Activated CD8-positive, alpha-beta memory T cell treated with anti-CD3 and anti-CD28 coated beads for 48 hours (primary cell): ENCODE measurements at places on chromosomes 11 and 22.

- no peak for DNase-seq
Observed at GRCh38 chr11:114059278-114059983, at the start of gene ZBTB16. ZBTB16 (plus strand) TSS chr11:114059711; CDS start chr11:114063301, 3,590 bp downstream.

DNA sequence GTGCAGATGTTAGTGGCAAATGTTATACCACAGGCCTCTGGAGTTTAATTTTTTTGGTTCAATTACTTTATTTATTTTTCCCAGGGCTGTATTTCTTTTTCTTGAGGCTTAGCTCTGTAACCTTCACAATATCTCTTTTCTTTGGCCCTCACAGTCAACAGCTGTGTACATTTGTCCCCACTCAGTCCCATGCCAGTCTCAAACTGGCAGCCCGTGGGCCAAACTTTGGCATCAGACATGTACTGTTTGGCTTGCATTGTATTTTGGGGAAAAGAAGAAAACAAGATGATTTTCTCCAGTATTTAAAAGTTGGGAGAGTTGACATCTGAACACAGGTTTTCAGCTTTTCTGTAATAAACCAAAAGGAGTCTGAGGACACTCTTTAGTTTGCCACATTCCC is 87.1 kb downstream of the PRR5L start:
- no peak for DNase-seq

- no peak for DNase-seq
Observed at GRCh38 chr11:102552447-102553194, 22.1 kb upstream of the MMP7 start.

GRCh38 chr11:122754553-122755322 is 83.6 kb upstream of the CRTAM start:
- DNase-seq = no peak

GRCh38 chr11:762421-763072 is 14.7 kb downstream of the GATD1 start:
- no peak for DNase-seq

GRCh38 chr22:50476868-50477267 is 2.0 kb upstream of the SBF1 start:
- DNase-seq = no peak

GRCh38 chr11:64876835-64877341 is 1.5 kb downstream of the EHD1 start:
- no peak for DNase-seq

DNA sequence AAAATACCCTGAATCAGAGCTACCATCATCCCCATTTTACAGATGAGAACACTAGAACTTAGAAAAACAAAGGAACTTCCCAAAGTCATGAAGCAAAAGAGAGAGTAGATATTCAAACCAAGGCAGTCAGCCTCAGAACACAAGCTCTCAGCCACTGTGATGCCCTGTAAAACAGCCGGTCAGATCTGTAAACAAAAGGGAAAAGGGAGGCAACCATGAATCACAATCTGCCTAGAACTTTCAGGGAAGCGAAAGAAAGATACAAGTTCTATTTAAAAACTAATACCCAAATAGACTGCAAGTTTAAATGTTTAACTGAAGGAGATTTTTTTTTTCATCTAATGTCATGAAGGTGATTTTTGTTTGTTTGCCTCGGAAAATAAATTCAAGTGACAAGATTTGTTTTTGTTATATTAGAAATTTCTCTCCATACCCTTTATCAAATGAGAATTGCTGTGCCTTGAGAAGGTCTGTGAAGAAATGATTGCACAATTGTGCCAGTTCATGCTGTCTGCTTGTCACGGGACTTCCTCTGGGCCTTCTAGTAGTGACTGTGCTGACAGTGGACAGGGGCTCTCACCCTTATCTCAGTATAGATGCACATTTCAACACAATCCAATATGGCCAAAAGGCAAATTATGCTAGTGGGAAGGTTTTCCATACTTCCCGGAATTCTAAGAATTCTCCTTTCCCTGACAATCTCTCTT is 11.7 kb downstream of the SAA1 start:
- DNase-seq = no peak

- no peak for DNase-seq
Observed at GRCh38 chr11:134289789-134290188, 13.6 kb downstream of the GLB1L3 start.
